ENCODE measurements at places on chromosomes 1 and 21. TPM values are rescaled to one million over a fixed set of nuclear protein-coding genes. Genes with fewer than 3 reads are reported as not detected.

The OLIG1 gene
- total RNA-seq = not detected

The KRTAP13-2 gene
- total RNA-seq = not detected

The SESN2 gene
- total RNA-seq = 8.9 TPM

- no peak for DNase-seq
Measured at GRCh38 chr1:33257207-33257771, 997 bp downstream of the ZNF362 start.

The OR13G1 gene
- not detected for total RNA-seq

GRCh38 chr1:40592107-40592803 lies 60.8 kb downstream of the ZNF684 start:
- no peak for DNase-seq

DNA sequence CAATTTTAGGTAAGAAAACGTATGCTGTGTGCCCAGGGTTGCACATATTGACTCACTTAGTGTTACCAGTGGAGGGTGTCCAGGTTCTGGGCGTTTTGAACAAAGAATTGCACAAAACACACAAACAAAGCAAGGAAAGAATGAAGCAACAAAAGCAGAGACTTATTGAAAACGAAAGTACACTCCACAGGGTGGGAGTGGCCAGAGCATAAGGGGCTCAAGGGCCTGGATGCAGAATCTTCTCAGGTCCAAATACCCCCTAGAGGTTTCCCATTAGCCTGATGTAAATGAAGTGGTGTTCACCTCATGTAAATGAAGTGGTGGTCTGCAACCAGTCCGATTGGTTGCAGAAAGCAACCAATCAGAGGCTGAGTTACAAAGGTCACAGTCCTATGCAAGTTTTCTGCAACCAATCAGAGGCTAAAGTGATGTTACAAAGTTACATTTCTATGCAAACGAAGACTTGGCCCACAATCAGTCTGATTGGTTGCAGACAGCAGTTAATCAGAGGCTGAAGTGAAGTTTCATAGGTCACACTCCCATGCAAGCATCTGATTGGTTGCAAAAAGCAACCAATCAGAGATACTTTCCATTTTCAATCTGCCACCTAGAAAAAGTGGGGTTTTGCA lies 228.3 kb downstream of the ST6GALNAC3 start:
- DNase-seq = no peak

- no peak for DNase-seq
Measured at GRCh38 chr1:22607154-22607553, 29.3 kb upstream of the C1QA start.

GRCh38 chr1:174996476-174996875 lies 3.3 kb upstream of the CACYBP start:
- no peak for DNase-seq

DNA sequence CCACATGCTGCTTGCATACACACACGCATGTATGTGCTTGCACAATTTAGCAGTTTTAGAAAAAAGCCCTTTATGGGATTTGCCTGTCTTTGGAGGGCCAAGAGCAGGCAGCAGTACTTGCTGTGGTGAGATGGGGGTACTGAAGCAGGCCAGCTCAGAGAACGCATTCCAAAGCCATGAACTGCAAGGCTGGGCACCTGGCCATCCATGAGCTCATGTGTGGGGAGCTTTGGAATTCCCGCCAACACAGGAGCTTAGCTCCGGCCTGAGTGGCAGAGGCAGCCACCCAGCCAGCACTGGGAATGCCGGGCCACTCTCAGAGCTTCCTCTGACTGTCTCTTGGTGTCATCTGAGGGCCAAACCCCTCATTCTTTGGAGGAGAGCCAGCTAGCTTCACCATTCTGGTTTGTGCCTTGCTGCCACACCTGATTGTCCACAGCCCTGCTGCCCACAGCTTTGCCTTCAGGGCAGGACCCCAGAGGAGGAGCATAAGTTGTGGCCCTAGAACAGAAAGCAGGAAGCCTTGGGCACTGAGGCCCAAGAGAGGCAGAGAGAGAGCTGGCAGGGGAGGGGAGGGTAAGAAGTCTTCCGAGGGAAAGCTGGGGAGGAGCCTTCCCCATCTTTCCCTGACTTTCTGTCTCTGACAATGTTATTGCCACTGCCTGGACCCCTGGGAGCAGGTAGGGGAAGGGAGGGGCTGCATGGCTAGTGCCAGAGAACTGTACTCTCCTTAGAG lies 92.1 kb upstream of the POU3F1 start:
- DNase-seq = peak; percentile 84

The KCNJ9 gene
- total RNA-seq = 0.08 TPM

GRCh38 chr1:212107481-212107880 lies 71.9 kb downstream of the DTL start:
- DNase-seq = no peak

The EVI5 gene
- 41.9 TPM for total RNA-seq

The QSOX1 gene
- 199 TPM for total RNA-seq

GRCh38 chr1:161068306-161069234 lies 1.1 kb downstream of the ARHGAP30 start:
- DNase-seq = peak; percentile 68

- no peak for DNase-seq
Measured at GRCh38 chr1:209774592-209774991, 9.8 kb downstream of the C1orf74 start.

All from right atrium auricular region (tissue), 2 donors.